Mesothelial cell of epicardium (in vitro differentiated cells): ENCODE measurements at places on chromosomes 13 and 19. TPM values are rescaled to one million over a fixed set of nuclear protein-coding genes. Genes with fewer than 3 reads are reported as not detected.

The STOML3 gene
- not detected in 3 replicates for total RNA-seq

The COL5A3 gene
- 3.3 to 4.4 TPM (median 4.0 TPM) in 3 replicates for total RNA-seq

The ZNF177 gene
- total RNA-seq = 8.7 to 12.6 TPM (median 10.6 TPM) in 3 replicates

The ERICH4 gene
- total RNA-seq = not detected in 3 replicates

The LRRC4B gene
- total RNA-seq = 15.2 to 16.9 TPM (median 16.3 TPM) in 3 replicates

The PTPRH gene
- 10.4 to 10.7 TPM (median 10.5 TPM) in 3 replicates for total RNA-seq

The CRB3 gene
- total RNA-seq = 18.9 to 21.9 TPM (median 20.6 TPM) in 3 replicates

The USHBP1 gene
- total RNA-seq = 0.45 TPM in 1 of 3 replicates, not detected in the others

The ADM5 gene
- total RNA-seq = 10.4 to 10.5 TPM (median 10.4 TPM) in 3 replicates

The GNA15 gene
- total RNA-seq = 0.09 to 0.13 TPM (median 0.13 TPM) in 3 replicates

The STARD13 gene
- 21.3 to 24.5 TPM (median 23.0 TPM) in 3 replicates for total RNA-seq

The TRIM28 gene
- total RNA-seq = 577 to 599 TPM (median 579 TPM) in 3 replicates

The LILRB1 gene
- not detected in 3 replicates for total RNA-seq

The S1PR2 gene
- 34.6 to 36.9 TPM (median 34.9 TPM) in 3 replicates for total RNA-seq

The ZNF799 gene
- 3.2 to 4.2 TPM (median 3.5 TPM) in 3 replicates for total RNA-seq

The SIGLECL1 gene
- not detected in 3 replicates for total RNA-seq

The PSG7 gene
- total RNA-seq = not detected in 3 replicates

The GJB2 gene
- total RNA-seq = 24.4 to 27.2 TPM (median 25.4 TPM) in 3 replicates

The SCEL gene
- total RNA-seq = 0.13 TPM in 1 of 3 replicates, not detected in the others

The SLC1A6 gene
- 0.38 to 1.1 TPM (median 0.42 TPM) in 3 replicates for total RNA-seq
